ENCODE measurements at places on chromosomes 6 and 20. TPM values are rescaled to one million over a fixed set of nuclear protein-coding genes. Genes with fewer than 3 reads are reported as not detected.

DNA sequence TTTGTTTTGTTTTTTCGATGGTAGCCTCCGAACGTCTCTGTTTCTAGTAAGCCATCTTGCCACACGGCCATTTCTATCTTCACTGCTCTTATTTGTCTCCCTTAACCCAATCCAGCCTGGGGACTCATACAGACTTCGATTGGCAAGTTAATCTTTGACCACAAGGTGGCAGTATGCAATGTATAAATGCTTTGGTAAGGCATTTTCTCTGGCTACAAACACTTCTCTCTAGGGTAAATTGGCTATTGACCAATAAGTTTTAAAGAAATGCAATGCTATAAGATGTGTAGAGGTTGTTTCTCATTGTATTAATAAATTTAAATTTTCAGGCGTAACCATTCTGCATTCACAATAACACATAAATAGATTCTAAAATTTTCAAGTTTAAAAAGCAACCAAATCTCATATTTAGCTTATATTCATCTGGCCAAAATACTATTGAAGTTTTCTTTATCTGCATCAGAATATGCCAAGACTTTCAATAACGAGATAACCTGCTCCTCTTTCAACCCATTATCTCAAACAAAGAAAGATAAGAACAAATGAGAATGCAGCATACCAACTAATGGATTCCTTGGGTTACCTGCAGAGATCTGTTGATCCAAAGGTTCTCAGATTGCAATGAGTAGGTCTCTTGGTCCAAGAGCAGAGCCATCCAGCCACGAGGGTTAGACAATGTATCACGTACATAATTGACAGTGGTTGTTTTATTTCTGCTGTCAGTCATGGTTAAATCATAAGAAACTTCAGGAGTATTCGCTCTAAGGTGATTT, 231.9 kb downstream of the PKHD1 start:
- no peak for DNase-seq

GRCh38 chr6:127148511-127148910, 30.0 kb downstream of the RSPO3 start:
- DNase-seq, result no peak

GRCh38 chr6:116616737-116617053, 416 bp downstream of the RSPH4A start:
- DNase-seq, result no peak

DNA sequence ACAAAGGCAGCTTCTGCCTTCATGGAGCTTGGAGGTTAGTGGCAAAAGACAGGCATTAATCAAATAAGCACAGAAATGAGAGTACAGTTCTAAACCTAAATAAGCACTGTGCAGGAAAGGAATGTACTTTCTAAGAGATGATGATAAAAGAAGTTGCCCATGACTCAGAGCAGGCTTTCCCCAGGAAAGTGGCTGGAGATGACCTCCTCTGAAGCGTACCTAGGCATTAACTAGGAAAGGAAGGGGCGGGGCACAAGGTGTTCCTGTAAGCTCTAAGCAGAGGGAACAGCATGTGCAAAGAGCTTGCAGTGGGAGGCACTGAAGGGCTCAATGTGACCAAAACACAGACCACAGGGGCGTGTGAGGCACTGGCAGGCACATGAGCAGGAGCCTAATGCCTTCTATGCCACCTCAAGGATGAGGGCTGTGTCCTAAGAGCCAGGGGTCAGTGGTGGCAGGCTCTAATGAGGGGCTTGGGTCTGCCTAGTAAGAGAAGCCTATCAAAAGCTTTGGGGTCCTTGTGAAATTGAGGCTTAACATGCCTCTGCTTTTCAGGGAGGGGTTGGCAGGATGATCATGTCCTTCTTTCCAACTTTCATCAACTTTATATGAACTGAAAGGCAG, 4.9 kb downstream of the SSTR4 start:
- DNase-seq, result no peak

DNA sequence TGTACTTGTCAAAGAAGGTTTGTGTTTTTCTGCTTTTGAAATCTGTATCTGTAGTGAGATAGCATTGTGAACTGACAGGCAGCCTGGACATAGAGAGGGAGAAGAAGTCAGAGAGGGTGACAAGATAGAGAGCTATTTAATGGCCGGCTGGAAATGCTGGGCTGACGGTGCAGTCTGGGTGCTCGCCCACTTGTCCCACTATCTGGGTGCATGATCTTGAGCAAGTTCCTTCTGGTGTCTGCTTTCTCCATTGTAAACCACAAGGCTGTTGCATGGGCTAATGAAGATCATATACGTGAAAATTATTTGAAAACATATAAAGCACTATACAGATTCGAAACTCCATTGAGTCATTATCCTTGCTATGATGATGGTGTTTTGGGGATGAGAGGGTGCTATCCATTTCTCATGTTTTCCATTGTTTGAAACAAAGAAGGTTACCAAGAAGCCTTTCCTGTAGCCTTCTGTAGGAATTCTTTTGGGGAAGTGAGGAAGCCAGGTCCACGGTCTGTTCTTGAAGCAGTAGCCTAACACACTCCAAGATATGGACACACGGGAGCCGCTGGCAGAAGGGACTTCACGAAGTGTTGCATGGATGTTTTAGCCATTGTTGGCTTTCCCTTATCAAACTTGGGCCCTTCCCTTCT, 18.4 kb downstream of the CD83 start:
- DNase-seq, result no peak

GRCh38 chr6:38509713-38510112, 130.0 kb downstream of the BTBD9 start:
- no peak for DNase-seq

DNA sequence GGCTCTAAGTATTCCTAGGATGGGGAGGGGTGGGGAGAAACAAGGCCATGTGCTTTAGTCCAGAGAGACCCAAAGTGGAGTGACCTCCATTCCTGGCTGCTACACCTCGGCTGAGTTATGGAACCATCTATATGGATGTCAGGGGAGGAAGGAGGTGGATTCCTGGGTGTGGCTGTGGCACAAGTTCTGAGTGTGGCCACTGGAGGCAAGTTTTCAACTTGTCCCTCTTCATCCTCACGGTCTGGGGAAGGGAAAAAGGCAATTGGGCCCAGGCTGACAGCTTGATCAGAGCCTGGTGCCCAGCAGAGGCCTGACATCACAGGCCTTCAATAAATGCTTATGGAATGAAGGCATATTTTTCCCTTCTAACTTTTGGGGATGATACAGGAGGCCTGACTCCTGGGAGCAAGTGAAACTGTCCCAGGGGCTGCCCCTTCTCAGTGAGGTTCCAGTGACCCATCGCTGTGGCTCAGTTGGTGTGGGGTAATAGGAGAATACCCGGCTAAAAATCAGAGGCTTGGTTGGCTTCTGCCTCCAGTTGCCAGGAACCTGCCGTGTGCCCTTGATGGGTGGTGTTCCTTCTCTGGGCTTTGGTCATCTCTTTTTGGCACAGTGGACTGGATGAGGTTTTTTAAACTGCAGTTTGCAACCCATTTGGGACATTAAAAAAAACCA, 1.8 kb upstream of the ITPR3 start:
- no peak for DNase-seq

DNA sequence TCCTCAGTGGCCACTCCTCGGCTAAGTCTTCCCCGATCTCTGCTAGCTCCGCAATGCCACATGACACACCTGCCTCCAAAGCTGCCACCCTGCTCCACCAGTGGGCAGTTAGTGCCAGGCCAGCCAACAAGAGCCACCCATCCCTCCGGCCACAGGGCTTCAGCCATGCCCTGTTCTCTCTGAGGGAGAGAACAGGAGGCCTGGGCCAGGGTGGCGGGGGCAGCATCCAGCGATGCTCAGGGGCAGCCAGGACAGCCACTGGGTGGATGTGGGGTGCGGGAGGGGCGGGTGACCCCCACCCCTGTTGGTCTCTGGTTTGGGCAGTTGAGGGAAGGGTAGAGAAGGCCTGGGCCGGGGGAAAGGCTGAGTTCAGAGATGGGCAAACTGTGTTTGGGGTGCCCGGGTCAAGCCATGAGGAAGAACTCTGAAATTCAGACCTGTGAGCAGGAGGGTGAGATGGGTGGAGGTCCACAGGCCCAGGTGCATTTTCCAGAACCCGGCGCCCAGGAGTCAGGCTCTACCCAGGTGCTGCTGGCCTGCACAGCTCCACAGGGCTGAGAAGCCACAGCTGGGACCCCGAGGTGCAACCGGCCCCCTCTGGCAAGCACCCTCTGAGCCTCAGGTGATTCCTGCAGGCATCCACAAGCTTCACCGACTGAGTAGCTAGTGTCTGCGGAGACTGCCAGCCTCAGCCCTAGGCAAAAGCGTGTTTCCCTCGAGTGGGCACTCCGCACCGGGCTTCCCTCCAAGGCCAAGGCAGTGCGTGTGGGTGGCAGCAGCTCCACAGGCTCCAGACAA, 91.1 kb downstream of the SULF2 start:
- DNase-seq, result no peak

DNA sequence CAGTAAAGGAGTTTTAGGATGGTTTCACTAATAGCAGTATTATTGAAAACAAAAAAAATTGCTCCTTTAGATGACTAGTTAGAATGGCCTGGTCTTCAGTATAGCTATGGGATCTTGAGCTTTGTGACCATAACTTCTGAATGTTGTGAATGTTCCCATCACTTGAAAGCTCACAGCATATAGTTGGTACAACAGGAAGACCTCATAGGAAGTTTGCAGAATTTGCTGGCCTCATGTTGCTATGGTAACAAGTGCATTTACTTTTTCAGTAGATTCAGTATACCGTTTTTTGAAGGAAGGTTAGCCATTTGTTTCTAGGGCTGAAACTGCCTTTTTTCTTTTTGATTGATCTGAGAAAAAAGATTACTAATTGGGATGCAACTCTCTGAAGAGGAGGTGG, 8.3 kb downstream of the PHF3 start:
- no peak for DNase-seq

GRCh38 chr20:41387444-41387851, 20.8 kb upstream of the EMILIN3 start:
- no peak for DNase-seq

- no peak for DNase-seq
Observed at GRCh38 chr6:149212892-149213801, 104.4 kb upstream of the TAB2 start.

GRCh38 chr20:37362231-37362792, 16.4 kb downstream of the SRC start:
- DNase-seq, result no peak

GRCh38 chr20:19253316-19253715, 40.9 kb downstream of the SLC24A3 start:
- no peak for DNase-seq

GRCh38 chr6:71250099-71250602, 38.5 kb upstream of the OGFRL1 start:
- no peak for DNase-seq

- no peak for DNase-seq
Observed at GRCh38 chr20:13302647-13303450, 81.8 kb downstream of the ISM1 start.

DNA sequence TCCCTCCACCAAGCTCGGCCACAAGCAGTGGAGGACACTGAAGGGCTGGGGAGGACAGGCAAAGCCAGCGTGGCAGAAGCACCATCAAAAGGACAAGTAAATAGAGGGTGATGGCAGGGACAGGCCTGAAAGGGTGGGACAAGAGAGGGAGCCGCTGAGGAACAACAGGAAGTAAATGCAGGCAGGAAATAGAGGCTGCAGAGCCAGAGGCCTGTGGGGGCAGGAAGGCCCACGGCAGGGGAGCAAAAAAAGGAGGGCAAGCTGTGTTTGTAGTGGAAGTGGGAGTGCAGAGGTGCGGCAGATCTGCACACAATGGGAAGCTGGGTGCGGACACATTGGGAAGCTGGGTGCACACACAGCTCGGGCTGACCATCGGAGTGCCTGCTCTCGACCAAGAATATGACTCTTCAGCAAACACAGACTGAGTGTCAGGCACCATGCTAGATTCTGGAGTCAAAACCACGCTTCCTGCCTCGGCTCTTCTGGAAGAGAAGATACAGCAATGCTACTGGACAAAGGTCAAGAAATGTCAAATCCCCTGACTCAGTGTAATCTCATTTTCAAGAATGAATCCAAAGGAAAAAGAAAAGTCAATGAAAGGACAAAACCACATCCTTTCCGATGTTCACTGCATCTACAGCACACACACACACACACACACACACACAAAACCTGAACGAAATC, 40.4 kb upstream of the RAB22A start:
- DNase-seq, result no peak

DNA sequence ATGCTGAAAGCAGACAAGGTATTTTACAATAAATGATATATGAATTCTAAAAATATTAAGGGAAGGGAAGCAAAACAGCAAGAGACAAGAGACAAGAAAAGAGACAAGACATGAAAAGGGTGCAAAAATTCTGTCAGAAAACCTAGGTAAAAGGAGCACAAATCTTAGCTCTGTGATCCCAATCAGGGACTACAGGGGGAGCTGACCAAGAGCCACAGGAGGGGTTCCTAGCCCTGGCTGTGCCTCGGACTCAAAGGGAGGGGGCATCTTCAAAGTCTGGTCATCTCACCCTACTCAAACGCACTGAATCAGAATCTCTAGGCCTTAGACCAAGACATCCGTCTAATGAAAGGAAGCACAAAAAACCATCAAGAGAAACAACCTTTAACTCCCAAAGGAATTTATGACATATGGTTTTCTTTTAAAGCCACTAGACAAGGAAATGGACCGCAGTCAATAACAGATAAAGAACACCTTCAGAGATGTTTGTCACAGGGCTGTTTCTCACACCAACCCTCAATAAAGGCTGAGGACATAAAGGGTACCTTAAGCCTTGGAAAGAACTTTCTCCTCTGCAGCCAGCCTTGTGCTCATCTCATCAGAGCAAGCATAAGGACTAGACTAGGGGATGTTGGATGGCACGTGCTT, 130.4 kb upstream of the CDYL start:
- DNase-seq, result no peak

GRCh38 chr6:47428288-47428687, 49.3 kb upstream of the CD2AP start:
- no peak for DNase-seq

DNA sequence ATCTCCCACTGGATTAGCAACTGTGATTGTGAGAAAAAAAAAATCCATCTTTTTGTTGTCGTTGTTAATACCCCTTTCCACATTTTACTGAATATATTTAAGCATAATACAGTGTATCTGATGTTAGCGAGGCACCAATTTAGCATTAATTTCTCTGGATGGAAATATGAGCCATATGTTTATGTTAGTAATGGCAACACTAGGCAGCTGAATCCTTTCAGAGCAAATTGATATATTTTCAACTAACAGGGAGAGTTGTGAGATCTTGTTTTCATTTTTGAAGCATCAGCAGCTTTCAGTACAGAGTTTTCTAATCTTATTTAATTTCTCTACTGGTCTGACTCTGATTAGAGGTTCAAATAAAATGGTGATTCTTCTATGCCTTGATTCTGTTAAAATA, 84.8 kb upstream of the HDAC2 start:
- no peak for DNase-seq

GRCh38 chr20:50594231-50594590, 84.0 kb downstream of the PTPN1 start:
- DNase-seq, result no peak

Gene BMP7
- total RNA-seq, result 19.9 TPM

Gene PGBD1
- 2.4 TPM for total RNA-seq

Gene PMEPA1
- 36.4 TPM for total RNA-seq

Gene SIRPB1
- total RNA-seq, result 0.27 TPM

Gene ATP6V1G2
- 1.6 TPM for total RNA-seq

Gene DSTN
- 635 TPM for total RNA-seq

Gene TNNC2
- 0.33 TPM for total RNA-seq

Gene LPA
- total RNA-seq, result not detected

Data from left ventricle myocardium inferior (tissue), 1 donor.